ENCODE measurements at places on chromosomes 12 and 14.

DNA sequence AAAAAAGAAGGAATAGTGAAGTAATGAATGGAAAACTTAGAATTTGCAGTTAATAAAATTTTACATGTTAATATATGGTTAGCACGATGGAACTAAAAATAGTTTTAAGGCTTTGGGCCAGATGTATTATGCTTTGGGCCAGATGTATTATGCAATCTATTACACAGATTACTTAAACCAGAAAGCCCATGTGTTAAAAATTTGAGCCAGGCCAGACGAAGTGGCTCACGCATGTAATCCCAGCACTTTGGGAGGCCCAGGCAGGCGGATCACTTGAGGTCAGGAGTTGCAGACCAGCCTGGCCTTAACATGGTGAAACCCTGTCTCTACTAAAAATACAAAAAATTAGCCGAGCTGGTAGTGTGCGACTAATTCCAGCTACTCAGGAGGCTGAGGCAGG, 17.2 kb downstream of the IFT81 start:
- no peak for ATAC-seq

DNA sequence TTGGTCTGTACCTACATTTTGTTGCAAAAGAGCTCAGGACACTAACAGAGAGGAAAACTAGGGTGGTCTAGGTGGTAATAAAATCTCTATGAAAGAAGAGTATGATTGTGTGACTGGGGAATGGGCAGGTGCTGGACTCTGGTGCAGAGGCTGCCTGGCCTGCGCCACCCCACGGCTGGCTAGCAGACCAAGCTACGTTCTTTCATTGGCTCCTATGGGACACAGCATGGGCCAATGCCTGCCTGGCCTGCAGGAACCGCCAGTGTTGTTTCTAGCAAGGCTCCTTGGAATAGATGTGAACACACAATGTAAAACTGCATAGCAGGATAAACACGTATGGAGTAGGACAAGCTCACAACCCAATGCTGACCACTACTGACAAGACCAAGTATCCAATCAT, 51.7 kb upstream of the CORO1C start:
- no peak for ATAC-seq

DNA sequence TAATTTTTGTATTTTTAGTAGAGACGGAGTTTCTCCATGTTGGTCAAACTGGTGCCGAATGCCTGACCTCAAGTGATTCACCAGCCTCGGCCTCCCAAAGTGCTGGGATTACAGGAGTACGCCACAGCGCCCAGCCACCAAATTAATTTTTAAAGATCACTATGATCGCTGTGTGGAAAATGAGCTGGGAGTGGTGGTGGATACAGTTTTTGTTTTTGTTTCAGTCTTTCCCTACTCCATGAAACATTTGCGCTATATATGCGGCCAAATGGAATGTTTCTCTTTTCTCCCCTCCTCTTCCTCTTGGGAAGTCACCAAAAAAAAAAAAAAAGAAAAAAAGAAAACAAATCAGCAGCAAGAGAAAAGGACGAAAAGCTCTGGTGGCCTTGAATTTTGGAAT, 20.8 kb upstream of the P2RX4 start:
- no peak for ATAC-seq

DNA sequence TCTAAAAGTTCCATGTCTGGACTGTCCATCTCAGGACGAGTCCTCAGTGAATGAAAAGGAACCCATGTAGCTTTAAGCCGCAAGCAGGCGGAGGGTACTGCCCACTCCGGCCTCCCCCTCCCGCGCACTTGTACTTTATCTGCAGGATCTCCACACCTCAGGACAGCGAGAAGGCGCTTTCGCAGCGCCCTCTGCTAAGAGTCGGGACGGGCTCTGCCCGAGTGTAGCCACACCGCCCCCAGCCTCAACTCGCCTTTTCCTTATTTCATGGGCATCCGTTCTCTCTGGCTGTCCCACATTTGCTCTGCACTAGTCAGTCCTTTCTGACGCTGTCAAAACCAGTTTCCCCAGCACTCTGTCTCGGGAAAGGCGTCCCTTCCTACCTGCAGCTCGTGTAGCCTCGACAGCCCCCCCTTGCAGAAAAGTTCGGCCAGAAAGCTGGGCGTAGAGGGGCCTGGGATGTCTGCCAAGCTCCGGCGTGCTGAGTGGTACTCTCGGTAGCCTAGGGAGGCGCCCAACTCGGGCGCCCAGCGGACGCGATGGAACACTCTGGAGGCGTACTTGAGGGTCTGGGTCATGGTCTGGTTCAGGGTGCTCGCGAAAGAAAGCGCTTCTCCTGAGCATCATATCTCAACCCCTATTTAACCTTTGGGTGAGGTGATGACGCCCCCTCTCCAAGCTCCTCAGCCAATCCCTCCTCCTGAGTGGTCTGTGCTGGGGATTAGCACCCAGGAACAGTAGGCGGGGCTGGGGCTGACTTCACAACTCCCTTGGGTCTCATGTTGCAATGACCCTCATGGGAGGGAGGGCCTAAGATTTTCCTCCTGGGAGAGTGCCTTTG, at the start of gene CYP27B1:
Gene CYP27B1, minus strand, starts transcription at position 615 of the 841 bp plus-strand sequence. Its CDS starts 37 bp downstream, at position 578.
- peak; percentile 20 for ATAC-seq

- no peak for ATAC-seq
Observed at GRCh38 chr12:55706568-55707218, 1.0 kb downstream of the ITGA7 start.

GRCh38 chr12:30187426-30187825, 403.7 kb upstream of the TMTC1 start:
- ATAC-seq, result no peak

DNA sequence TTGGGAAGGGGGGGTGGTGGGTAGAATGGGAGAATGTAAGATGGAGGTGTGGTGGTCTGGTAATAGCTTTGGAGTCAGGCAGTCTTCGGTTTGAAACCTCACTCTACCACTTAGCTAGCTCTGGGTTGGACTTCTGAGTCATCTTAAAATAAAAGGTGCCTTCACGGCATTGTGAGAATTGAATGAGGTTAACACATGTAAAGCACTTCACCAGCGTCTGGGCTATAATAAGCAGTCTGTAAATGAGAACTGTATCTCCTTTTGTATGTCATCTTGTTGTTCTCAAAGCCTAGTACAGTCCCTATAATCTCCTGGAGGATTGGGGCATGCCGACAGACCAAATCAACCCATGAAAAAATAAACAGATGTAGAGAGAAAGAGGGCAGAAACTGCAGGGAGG, 11.2 kb downstream of the C2CD5 start:
- ATAC-seq, result no peak

- ATAC-seq, result no peak
Observed at GRCh38 chr12:5997260-5997659, 52.2 kb upstream of the ANO2 start.

DNA sequence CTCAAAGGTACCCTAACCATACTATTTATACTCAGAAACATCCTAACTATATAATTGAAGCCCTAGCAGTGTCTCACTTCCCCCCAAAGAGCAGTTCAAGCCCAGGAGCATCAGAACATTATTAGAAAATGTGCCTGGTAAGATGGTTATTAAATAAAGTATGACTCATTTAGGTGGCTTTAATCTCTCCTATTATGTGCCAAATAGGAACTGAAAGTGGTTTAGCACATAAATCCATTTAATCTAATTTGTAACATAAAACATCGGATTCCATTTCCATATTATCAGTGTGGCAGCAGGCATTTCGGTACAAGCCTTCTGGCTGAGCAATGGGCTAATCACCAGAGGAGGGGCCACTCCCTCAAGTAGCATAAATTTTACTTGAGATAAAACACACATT, 395.2 kb upstream of the TMTC1 start:
- ATAC-seq, result no peak

- peak; percentile 51 for ATAC-seq
Observed at GRCh38 chr14:50821510-50822464, 9.2 kb downstream of the NIN start.

DNA sequence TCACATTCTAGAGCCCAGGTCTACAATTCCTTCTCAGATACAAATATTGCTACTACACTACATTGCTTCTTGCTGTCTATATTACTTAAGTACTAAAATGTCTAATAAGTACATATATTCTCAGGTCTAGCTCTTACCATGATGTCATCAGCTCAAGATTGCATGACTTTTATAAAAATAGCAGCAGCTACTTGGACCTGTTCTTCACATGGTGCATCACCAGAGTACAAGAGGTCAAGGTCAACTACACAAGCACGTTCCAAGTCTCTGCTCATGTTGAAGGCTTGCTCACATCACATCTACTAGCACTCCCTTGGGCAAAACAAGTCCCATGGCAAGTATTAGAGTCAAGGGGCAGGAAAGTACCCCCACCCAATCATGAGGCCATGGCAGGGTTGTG, 465.6 kb downstream of the MED13L start:
- no peak for ATAC-seq

DNA sequence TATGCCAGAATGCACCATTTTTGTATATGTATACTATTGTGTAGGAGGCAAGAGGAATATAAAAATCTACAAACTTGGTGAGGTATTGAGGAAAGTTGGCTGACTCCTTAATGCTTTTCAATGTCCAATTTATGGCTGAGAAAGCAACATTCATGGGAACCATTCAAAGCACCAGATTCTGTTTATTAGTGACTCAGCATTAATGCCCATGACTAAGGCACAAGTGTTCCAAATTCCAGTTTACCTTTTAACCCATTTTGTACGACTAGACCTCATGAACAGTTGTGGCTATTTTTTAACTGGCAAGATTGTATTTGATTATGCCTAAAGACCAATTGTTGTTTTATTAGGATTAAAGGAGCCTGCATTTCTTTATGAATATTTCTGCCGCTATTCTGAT, 375.4 kb upstream of the ATP2B1 start:
- ATAC-seq, result no peak

GRCh38 chr14:50260511-50260910, 29.1 kb upstream of the SOS2 start:
- peak; percentile 70 for ATAC-seq

DNA sequence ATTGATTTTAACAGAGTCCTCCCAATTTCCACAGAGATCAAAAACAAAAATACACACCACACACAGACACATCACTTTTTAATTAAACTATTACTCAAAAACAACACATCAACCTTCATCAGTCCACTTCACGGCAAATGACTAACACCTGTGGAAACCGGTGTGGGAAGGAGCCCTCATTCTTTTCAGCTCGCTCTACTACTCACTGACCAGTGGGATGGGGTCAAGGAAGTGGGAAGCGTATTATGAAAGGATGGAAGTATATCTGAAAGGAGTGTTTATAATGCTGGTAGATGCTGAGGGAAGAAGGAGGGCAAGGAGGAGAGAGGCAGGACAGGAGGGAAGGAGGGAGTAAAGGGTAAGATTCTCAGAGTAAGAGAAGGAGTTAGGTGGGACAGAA, 156.5 kb downstream of the EPS8 start:
- no peak for ATAC-seq

GRCh38 chr14:25381498-25381897, 331.6 kb upstream of the STXBP6 start:
- no peak for ATAC-seq

DNA sequence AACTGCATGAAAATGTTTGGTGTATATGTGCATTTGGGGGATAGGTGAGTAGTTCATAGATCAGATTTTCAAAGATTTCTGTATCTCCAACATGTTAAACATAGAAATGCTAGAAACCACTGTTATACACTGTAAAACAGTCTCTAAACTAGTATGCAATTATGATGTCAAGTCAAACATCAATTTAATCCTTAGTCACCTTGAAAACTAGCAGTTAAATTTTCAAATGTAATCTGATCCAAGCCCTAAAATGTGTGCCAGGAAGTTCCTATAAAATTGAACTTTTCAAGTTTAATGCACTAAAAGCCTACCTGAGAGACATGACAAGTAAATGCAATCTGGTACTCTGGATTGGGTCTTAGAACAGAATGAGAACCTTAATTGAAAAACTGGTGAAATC, 14.5 kb downstream of the SLC35F4 start:
- ATAC-seq, result no peak

- ATAC-seq, result no peak
Observed at GRCh38 chr14:105136401-105137322, 31.9 kb downstream of the JAG2 start.

DNA sequence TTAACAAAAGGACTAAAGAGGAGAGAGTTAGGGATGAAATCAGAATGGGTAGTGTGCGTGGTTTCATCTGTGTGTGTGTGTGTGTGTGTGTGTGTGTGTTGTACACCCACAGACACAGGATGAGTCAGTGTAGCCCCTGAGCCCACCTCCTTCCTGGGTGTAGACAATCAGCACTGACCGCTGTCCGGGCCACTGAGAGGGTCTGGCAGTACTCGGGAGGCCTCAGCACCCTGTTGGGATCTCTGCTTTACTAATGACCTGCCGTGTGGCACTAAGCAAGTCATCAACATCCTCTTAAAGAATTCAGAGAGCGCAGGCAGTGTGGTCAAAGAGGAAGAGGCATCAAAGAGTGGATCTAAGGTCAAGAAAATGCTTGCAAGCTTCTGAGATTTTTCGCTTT, 112.6 kb downstream of the PRMT8 start:
- ATAC-seq, result no peak

GRCh38 chr14:83975841-83976770, 1553.8 kb upstream of the FLRT2 start:
- ATAC-seq, result no peak
